NCI-H526 (cell line): ENCODE measurements at places on chromosomes 6 and 20.

GRCh38 chr20:21571841-21572690 is 58.2 kb upstream of the NKX2-2 start:
- DNase-seq, result no peak

- no peak for DNase-seq
These were observed 6.1 kb downstream of the RAMACL start for GRCh38 chr6:166580076-166581050.

GRCh38 chr6:165863801-165864200 is 200.8 kb upstream of the PDE10A start:
- DNase-seq, result no peak

- no peak for DNase-seq
These were observed 10.1 kb upstream of the LRFN2 start for GRCh38 chr6:40597301-40597700.

DNA sequence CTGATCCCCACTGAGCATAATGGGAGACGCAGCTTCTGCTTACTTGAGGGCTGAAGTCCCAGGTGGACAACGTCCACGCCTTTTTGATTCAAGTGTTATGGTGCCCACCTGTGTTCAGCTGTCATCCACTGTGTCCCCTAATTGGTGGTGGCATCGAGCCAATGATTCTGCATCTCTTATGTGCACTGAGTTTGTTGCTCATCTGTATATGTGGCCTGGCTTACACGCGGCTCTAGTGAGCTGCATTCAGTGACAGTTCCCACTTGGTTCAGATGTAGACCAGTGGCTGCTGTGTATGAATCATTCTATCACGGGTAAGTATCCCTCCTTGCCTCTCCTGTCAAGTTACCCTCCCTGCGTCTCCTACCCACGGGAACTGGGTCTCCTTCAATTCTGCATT is 131.2 kb upstream of the CLDN20 start:
- DNase-seq, result no peak

GRCh38 chr20:54276577-54277169 is 68.8 kb downstream of the PFDN4 start:
- no peak for DNase-seq

DNA sequence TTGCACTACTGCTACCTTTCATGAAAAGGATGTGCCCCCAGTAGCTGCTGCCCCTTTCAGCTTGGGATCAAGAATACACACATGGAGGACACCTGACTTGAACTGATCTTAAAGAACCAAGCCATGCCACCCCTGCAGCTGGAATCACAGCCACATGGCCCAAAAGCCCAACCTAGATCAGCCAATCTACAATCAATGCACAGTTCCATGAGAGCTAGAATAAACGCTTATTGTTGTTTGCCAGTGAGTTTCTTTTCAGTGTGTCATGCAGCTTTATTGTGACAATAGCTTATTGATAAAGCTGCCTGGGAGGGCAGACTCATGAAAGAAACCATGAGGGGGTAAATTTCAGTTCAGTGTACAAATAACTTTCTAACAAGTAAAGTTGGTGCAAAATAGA is 397.7 kb downstream of the PTPRT start:
- DNase-seq, result no peak

- peak; percentile 36 for DNase-seq
These were observed 1.9 kb downstream of the L3MBTL3 start for GRCh38 chr6:130020073-130020906.

- DNase-seq, result peak; percentile 64
These were observed 537.9 kb downstream of the CD83 start for GRCh38 chr6:14655201-14656061.

GRCh38 chr6:135008941-135009290 is 45.7 kb downstream of the HBS1L start:
- no peak for DNase-seq

DNA sequence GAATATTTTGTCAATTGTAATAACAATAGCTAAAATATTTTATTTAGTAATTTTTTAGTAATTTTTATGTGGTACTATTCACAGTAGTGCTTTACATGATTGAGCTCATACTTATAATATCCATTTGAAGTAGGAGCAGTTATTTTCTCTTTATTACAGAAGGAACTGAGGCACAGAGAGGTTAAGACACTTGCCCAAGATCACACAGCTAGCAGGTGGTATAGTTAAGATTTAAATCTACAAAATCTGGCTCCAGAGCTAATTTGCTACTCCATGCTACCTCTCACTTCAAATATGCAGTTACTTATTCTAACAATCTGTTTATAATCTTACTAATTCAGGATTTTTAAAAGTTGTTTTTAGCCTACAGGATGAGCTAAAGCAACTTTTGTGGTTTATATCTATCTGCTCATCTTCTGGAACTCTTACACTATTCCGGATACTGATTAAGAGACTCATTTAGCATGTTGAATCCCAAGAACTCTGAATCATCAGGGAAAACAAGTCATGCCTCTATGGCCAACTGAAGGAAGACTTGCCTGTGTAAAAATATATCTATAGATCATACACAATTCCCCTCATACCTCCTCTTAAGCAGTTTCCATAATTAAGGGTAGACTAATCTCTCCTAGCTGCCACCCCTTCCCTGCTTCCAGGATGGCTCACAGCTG is 324.2 kb downstream of the UBE3D start:
- no peak for DNase-seq

DNA sequence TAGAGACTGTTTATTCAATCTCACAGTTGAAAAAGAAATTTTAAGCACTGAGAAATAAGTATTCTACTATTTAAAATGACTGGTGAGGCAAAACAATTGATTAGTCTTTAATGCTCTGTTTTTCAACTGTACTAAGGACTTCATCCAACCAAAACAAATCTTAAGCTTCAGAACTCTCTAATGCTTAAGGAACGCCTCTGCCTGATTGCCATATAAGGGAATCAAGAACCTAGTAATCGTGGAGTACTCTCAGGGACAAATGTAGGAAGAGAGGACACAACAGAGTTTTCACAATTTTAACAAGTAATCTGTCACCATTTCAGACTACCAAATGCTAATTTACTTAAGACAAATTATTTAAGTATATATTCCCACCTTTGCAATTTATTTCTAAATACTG is 16.1 kb downstream of the FBXO30 start:
- DNase-seq, result no peak

GRCh38 chr6:91079969-91080368 is 493.1 kb upstream of the MAP3K7 start:
- DNase-seq, result no peak

DNA sequence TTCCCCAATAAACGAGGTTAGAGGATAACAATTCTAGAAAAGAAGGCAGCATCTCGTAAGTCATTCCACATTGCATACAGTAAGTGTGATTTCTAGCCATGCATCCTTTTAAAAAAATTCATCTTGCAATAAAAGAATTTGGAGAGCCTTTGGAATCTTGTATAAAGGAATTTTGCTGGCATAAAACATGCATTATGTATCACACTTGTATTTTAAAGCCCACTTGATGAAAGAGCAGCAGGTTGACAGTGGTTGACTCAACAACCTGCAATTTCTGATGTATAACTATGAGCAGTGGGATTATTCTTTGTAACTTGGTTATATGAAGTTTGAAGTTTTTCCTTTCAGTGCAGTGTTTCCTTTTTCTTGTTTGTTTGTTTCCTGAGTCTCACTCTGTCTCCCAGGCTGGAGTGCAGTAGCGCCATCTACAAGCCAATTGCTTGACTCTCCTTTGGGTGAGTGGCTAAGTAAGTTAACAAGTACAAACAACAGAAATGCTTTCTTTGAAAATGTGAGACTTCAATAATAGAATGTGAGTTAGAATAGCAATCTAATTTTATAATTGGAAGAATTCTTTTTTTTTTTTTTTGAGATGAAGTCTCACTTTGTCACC is 39.9 kb downstream of the JARID2 start:
- DNase-seq, result no peak

- DNase-seq, result no peak
These were observed 63.3 kb upstream of the TAB2 start for GRCh38 chr6:149254253-149254652.

GRCh38 chr6:80165143-80165542 is 58.7 kb downstream of the BCKDHB start:
- DNase-seq, result no peak

DNA sequence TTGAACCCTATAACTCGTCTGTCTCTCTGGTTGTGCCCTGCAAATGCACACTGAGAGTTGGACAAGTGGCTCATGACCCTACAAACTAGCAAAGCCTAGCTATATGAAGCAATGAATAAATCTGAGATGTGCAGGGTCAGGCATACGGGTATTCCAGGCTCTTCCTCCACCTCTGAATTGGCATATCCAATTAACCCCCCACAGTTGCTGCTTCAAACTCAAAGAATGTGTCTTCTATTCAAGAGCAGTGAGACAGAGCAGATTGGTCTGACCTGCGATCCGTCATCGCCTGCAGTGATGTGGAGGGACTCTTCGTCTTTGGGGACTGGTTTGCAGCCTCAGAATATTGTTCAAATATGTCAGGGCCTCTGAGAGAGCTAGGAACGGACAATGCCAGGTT is 59.8 kb downstream of the LAMP5 start:
- DNase-seq, result no peak

DNA sequence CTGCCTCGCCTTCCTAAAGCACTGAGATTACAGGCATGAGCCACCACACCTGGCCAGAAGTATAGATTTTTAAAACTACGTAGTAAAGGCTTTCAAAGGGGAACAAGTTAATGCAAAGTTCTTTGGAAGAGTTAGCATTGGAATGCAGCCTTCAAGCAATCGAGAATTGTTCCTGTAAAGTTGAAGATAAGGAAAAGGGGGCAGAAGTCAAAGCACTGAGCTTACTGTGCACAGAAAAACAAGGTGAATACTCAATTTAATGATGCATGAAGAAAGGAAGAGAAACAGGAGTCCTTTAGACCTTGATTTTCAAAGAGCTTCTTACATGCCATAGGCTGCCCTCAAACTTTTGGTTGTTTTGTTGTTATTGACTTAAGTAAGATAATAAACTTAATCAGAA is 29.1 kb upstream of the LGSN start:
- DNase-seq, result no peak

GRCh38 chr20:415820-416322 is 7.8 kb downstream of the RBCK1 start:
- no peak for DNase-seq

GRCh38 chr6:135025775-135026174 is 28.8 kb downstream of the HBS1L start:
- no peak for DNase-seq

- DNase-seq, result no peak
These were observed 153.2 kb downstream of the MAFB start for GRCh38 chr20:40535816-40536215.

DNA sequence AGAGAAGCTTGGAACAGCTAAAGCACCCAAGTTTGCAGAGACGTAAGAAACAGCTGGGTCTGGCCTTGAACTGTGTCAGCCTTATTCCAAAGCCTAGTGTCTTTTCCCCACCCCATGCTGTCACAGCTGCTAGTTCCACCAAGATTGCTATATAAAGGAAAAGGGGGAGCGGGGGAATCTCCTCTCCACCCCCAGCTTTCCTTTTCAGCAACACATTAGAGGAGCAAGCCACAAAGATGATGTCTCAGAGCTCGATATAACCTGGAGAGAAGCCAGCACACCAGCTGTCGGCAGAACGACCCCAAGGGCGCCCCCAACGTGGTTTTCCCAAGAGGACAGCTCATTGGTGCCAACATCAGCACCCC is 36.5 kb downstream of the ATP9A start:
- DNase-seq, result no peak

- DNase-seq, result no peak
These were observed 172.4 kb downstream of the CLVS2 start for GRCh38 chr6:123168466-123168865.

- no peak for DNase-seq
These were observed 12.0 kb upstream of the GRM4 start for GRCh38 chr6:34157851-34158250.

DNA sequence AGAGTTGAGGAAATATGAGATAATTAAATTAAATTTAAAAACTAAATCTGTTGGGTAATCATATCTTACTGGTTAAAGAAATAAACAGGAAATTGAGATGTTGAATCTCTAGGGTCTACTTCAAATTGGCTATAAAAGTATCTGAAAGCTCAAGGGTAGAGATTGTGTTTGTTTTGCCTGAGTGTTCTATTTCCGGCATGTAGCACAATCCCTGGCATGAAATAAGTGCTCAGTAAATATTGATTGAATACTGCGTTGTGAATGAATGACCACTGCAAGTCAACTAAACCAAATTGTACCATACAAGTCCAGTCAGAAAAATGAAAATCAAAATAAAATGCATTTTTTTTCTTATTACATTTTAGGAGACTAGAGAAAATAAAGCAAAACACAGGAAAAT is 709.8 kb downstream of the EPM2A start:
- no peak for DNase-seq

- no peak for DNase-seq
These were observed 7.1 kb upstream of the MYLK2 start for GRCh38 chr20:31811796-31812728.

GRCh38 chr6:1608222-1609040 is 1.3 kb upstream of the FOXC1 start:
- DNase-seq, result no peak

DNA sequence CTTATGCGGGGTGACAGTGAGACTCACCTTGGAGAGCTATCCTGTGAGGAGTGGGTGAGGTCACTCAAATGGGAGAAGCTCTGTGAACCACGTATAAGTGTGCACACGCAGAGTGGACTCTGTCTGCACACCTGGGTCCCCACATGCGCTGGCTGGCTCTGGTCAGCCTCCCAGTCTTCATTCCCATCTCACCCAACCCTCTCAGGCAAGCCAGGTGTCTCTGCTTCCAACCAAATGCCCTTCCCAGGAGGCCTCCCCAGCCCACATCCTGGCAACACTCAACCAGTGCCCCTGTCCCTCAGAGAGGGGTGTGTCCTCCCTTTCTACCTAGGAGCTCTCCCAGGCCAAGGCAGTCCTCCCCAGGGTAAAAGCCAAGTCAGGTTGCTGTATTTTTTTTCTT is 8.0 kb upstream of the PI16 start:
- DNase-seq, result no peak

- DNase-seq, result peak; percentile 92
These were observed 1.7 kb downstream of the KCNK15 start for GRCh38 chr20:44747166-44748004.

- DNase-seq, result no peak
These were observed 120.4 kb downstream of the RNF144B start for GRCh38 chr6:18507561-18507960.

GRCh38 chr6:101711518-101711917 is 318.0 kb downstream of the GRIK2 start:
- DNase-seq, result no peak

- no peak for DNase-seq
These were observed 33.3 kb downstream of the ATXN1 start for GRCh38 chr6:16727996-16728395.

DNA sequence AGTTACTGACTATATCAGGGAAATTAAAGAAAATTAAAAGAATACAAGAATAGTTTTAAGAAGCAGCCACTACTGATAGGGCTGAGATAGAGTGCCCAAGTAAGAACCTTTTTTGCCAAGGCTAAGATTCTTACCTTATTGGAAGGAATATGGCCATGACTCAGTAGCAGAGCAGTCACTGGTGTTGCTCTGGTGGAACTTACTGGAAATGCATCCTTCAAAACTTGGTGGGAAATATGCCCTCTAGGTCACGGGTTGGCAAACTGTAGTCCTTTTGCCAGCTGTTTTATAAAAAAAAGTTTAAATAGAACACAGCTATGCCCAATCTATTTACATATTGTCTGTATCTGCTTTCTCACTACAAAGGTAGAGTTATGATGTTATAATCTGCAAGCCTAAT is 6.0 kb downstream of the HSF2 start:
- DNase-seq, result no peak

- DNase-seq, result no peak
These were observed 1608.8 kb downstream of the GRIK2 start for GRCh38 chr6:103002282-103002681.
